RPMI8226 (cell line): ENCODE measurements at places on chromosomes 7 and 10.
A peak's percentile ranks its signal among the peaks of the same experiment; 100 is the strongest.

DNA sequence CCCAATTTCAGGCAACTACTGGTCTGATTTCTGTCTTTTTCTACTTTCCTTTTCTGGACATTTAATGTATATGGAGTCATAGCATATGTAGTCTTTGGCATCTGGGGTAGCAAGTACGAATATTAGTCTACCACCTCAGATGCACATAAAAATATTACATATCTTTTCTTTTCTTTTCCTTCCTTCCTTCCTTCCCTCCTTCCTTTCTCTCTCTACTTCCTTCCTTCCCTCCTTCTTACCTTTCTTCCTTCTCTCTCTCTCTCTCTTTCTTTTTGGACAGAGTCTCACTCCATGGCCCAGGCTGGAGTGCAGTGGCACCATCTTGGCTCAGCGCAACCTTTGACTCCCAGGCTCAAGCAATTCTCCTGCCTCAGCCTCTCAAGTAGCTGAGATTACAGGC, 4.0 kb upstream of the OPTN start:
- no peak for DNase-seq

- no peak for DNase-seq
Observed at GRCh38 chr10:52677086-52677485, 95.5 kb downstream of the MBL2 start.

DNA sequence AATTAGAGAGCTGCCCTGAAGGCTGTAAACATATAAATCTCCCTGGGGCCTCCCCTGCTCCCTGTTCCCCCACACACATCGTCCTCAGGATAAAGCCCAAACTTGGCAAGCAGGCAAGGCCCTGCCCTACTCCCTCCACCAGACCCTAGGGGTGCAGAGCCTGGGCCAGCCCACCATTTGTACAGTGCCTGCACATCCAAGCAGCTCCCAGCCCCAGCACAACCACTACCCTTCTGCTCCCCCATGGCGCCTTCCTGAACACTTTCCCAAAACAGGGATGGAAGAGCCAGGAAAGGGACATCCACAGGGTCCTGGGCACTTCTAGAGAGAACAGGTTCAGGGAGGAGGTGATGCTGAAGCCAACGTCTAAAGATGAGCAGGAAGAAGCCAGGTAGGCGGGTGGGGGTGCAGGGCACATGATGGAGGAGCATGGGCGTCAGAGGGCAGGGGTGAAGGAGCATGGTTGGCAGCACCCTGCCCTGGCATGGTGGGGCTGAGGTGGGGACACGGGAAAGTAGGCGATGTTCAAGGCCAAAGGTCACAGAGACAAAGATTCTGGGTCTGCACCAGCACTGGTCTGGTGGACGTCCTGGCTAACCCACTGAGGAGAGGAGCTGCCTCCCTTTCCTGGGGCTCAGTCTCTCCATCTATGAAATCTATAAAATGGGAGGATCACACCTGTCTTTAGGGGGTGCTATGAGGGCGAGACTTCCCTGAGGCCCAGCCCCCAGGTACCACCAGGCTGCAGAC, 140.6 kb downstream of the ARHGAP22 start:
- DNase-seq, result no peak

DNA sequence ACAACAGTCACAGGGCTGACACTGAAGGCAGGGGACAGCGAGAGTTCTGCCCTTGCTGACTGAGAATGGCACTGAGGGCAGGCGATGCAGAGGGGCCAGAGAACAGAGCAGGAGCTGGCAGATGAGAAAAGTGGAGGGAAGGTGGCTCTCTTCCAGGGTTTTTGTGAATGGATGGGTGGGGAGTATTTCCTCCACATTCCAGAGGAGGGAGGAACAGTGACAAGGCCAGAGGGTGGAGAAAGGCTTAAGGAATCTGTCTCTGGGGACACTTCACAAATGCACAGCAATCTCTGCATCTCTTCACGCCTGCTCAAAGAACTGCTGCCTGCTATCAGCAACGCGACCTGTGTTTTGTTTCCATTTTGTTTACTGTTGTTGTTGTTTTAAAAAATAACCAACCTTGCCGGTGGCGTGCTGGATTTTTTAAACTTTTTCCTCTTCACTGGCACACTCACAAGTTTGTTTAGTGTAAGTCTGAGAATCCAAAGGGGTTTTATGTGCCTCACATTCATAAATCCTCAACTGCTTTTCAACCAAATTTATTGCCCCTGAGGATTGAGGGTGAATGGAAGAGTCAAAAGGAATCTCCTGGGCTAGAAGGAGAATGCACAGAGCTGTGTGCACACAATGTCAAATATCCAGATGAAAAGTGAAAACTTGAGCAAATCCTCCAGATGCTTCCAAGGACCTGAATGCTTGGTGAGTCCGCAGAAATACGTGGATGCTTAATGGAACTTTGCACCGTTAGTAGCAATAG, 129.3 kb downstream of the GLI3 start:
- DNase-seq, result no peak

GRCh38 chr10:104309980-104310978, 28.0 kb downstream of the ITPRIP start:
- DNase-seq, result no peak

DNA sequence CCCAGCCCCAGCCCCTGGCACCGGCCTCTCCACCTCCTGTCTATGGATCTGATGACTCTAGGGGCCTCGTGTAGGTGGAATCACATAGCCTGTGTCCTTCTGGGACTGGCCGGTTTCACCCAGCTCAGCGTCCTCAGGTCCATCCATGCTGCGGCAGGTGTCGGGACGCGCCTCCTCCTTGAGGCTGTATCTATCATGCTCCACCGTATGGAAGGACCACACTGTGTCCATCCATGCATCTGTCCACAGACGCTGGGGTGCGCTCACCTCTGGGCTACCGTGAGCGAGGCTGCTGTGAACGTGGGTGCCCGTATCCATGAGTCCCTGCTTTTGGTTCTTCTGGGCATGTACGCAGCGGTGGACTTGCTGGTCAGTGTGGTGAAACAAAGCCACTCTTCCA, 281.1 kb downstream of the MAD1L1 start:
- DNase-seq, result no peak

- DNase-seq, result peak; percentile 50
Observed at GRCh38 chr7:153193144-153193595, 433.6 kb downstream of the ACTR3B start.

DNA sequence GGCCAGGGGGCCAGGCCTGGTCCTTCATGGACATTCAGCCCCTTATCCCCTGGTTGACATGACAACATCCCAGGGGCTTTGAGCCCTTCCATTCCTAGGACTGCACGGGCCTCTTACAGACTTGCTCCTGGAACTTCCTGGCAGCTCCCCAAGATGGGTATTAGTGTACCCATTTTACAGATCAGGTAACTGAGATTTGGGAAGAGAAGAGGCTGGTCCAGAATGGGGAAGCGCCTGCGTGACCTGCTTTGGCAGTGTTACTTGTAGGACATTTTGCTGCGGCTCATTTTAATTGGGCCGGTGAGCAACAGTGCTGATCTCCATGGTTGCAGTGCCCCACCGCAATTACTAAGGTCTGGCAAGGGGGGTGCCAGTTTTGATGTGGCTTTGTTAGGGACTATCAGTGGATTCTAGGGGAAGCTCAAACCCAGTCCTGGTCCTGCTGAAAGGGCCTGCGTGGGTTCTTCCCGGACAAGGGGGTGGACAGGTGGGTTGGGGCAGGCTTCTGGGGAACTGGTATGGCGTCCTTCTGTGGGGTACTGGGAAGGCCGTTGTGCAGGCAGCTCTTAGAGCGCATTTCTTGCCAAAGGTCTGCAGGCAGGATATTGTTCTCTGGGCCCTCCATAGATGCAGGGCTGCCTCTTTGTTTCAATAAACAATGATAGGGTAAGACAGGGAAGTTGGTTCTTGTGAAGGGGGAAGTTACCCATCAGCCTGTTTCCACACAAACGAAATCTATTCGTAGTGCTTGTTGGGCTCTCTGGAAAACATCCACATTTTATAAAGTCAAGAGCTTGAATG, 137.6 kb downstream of the RGS10 start:
- DNase-seq, result no peak

GRCh38 chr10:131406676-131407392, 95.3 kb upstream of the TCERG1L start:
- DNase-seq, result no peak

DNA sequence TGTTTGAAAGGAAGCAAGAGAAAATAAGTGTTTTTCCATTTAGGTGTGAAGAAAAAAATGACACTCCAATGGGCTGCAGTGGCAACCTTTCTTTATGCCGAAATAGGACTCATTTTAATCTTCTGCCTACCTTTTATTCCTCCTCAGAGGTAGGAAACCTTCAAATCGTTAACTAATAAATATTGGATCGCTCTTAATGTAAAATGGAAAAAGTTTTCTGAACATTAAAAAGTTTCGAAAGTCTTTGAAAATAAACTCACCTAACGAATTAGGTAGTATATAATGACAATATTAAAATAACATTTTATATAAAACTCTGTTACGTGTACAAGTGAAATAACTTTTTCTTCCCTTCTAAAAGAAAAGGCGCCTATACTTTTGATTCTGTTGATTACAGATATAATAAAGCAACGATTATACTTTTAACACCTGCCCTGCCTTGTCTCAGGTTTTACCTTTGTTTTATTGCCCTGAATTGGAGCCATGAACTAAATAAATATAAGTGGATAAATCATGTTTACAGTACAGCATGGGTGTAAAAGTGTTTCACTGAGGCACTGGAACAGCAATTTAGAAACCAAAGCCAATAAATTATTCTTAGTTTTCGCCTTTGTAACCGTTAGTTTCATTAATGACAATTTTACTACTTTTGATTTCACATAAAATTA, 804 bp downstream of the BCAP29 start:
- peak; percentile 11 for DNase-seq

DNA sequence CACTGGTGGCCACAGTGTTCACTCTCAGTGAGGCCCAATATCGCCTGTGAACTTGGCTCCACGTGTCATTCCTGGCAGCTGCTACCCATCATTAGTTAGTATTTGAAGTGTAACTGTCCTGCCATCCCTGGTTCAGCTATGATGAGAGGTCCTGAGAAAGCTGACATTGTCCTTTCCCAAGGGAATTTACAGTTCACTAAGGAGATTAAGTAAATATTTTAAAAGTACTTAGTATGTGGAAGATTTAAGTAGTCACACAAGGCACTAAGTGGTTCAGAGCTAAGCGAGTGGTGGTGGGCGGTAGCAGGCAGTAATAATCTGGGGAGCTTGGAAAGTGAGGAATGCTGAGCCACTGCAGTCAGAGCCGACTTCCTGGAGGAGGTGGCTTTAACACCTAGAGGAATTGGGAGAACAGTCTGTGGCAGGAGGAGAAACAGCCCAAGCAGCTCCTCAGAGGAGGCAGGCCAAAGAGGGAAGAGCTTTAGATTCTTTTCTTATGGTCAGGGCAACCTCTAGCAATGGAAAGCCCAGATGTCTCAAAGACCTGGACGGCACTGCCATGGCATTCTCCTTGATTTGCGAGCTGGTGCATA, 519.7 kb downstream of the LRMDA start:
- no peak for DNase-seq

- DNase-seq, result peak; percentile 42
Observed at GRCh38 chr7:2719007-2719406, 31.0 kb downstream of the AMZ1 start.

DNA sequence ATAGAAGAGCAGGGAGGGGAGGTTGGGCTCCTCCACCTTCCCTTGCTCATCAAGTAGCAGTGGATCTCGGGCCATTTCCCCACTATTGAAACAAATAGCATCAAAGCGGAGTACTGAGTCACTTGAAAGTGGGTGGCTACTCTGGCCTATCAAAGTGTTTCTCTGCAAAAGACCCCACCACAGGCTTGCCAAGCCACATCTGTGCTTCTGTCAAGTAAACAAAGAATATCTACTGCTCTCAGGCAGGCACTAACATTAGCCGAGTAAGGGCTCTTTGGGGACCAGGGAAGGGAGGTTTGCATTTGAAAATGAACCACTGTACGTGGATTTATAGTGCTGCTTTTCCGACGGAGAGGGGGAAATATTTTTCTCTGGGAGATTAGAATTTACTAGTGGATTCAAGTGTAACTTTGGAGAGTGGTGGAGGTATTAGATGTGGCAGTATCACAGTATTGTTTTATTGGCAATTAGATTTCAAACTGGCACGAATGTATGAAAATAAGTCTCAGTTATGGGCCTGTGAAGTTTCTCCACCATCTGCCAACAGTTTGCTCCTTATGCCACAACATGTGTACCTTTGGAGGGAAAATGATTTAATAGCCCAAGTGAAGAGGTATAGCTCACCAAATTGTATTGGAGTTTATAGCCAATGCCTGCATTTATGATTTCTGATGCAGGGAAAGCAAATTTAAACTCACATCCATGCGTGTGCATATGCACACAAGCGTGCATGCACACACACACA, 97.5 kb downstream of the RPS24 start:
- DNase-seq, result no peak

DNA sequence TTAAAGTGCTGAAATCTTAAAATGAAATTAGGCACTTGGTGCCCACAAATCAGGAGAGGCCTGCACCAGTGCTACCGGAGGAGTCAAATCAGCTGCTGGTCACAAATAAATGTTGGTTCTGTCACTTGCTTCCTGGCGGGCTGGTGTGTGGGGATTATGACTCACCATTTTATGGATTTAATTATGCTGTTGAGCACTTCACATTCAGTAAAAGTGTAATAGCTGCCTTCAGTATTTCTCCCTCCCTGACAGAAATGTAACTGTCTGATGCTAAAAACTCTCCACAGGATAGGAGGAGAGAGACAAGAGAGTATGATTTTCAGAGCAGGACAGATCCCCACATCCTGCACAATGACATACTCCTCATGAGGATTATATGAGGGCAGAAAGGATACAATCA, 186.0 kb downstream of the JAZF1 start:
- DNase-seq, result no peak

DNA sequence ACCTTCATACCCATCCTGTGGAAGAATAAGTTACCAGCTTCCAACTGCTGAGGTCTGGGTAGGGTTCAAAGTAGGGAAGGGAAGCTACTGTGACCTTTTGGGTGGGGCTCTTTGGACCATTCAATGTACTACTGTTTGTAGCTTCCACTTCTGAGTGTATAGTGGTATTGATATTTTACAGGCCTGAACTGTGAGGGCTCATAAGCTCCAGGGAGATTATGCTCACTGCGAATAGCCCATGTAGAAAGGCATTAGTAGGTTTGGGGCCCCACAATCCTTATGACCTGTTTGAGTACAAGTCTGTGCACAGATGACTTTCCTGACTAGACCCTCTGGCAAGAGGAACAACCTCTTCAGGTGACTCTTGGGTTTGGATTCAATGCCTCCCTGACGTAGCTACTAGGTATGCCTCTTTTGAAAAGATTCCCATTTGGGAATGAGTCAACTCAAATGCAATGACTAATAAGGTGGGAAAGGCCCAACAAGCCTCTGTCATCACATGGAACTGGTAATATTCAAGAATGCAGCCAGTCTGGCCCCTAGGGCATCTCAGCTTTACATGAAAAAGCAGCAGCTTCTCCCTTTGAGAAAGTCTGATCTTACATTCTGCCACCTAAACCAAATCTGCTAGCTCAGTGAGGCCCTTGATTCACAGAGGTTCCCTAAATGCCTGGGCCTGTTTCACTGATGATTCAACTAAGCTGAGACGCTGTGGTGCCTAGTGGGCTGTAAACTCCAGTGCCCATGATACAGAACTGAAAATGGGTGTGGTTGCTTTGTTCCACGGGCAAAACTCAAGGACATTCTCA, 79.8 kb downstream of the ABI1 start:
- DNase-seq, result no peak

- no peak for DNase-seq
Observed at GRCh38 chr10:106023329-106023728, 1141.2 kb downstream of the SORCS1 start.

- no peak for DNase-seq
Observed at GRCh38 chr10:7317786-7318446, 92.9 kb downstream of the SFMBT2 start.
